ENCODE measurements at places on chromosomes 4 and X.

- DNase-seq: no peak
These were observed 935.2 kb downstream of the PCDH7 start for GRCh38 chr4:31655328-31655727.

DNA sequence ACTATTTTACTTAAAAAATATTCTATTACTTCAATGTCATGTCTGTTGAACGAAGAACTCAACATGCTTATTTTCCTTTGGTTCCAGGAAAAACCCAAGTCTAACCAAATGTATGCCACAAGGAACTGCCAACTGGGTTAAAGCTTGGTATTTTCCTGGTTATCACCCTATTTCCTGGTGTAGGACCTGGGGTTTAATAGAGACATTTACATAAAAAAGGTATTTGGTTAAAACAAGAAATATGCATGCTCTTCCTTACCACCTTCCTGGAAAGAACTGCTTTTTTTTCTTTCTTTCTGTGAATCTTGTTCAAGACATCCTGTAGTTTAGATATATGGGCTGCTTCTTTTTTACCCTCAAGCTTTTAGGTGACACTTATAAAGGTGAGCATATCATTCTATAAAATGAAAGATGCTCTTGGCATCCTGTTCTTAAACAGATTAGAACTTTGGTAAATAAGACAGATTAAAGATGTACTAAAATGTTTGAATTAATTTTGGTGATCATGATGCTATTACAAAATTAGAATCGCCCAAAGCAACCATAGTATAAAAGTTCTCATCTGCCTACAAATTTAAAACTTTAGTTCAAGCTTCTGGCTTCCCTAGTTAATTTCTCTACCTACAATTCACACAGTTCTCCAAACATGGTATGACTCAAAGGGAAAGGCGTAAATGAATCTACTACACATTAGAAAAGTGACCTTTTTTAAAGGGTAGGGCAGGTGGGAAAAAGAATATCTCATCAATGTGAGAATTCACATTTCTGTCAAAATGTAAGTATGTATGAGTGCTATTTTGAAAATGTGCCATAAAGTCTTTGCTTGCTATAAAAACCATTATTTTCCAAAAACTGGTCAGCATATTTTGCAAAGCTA, 103.5 kb downstream of the CNOT6L start:
- DNase-seq: no peak

DNA sequence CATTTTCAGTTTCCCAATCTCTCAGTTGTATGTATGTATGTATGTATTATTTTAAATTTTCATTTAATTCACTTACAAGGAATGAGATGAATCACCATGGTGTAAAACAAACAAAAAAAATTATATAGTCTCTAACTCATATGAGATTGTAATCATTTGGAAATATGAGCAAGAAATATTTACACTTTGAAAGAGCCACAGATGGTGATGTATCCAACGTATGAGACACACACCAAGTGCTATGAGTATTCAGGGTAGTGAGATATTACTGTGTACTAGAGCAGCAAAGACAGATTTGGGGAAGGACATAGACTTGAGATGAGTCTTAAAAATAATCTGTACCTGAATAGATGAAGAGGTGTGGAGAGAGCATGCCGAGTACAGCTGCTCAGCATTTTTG, 1154.4 kb downstream of the RAPGEF2 start:
- no peak for DNase-seq

DNA sequence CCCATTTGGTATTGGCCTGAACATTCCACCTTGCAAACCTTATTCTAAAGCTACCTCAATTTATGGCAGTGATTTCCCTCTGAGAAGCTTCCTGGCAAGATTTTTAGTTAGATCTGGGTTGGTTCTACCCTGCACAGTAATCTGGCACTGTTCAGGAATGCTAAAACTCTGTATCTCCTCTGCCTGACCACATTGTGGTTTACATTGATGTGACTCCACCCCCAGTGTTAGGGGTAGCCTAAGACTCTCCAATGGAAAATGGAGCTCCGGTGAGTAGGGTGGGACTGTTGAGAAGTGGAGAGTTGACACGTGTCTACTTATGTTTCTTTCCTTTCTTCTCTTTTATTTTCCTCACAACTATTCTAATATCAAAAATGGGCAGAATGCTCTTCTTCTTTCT, 45.4 kb downstream of the BMPR1B start:
- DNase-seq: no peak

GRCh38 chr4:152304220-152304619, 231.7 kb downstream of the FBXW7 start:
- DNase-seq: no peak

- no peak for DNase-seq
These were observed 34.7 kb downstream of the P2RY8 start for GRCh38 chrX:1502241-1502640.

DNA sequence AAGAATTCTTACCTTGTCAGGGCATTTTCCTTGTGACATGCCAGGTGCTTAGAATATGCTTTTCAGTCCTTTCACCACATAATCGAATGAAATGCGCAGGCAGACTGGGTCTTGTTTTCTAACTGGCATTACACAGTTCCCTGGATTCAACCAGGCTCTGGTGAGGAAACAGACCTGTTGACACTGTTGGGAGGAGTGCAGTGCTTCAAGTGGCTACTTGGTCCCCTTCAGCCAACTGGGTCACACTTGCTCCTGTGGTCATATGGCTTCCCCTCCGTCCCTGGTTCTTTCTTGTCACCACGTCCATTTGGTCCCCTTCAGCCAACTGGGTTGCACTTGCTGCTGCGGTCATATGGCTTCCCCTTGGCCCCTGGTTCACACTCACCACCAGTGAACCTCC, 9.7 kb downstream of the SMIM20 start:
- DNase-seq: no peak

- no peak for DNase-seq
These were observed 156.7 kb downstream of the TENT5D start for GRCh38 chrX:80576806-80577533.
